Left ventricle myocardium superior (tissue), 1 donor: ENCODE measurements at places on chromosomes 16 and 17. TPM values are rescaled to one million over a fixed set of nuclear protein-coding genes. Genes with fewer than 3 reads are reported as not detected.

DNA sequence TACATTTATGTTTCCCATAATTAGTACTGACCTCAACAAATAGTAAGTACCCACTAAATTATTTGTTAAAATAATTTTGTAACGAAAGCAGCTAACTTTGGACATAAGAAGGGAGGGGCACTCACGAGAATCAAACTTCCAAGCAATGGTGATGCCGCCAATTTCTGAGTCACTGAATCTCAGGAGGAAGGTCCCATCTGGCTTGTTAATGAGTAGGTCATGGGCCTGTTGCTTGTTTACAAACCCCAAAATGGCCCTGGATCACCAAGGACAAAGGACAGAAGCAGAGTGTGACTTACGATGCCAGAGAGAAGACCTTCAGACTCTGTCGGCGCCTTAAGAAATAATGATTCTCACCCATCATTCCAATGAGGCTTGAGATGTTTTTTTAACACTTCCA is 15.8 kb upstream of the GHDC start:
- DNase-seq: no peak

GRCh38 chr16:24626256-24626655 is 86.9 kb downstream of the RBBP6 start:
- no peak for DNase-seq

GRCh38 chr16:74094962-74095361 is 201.7 kb upstream of the PSMD7 start:
- no peak for DNase-seq

- peak; percentile 49 for DNase-seq
These were observed 80.8 kb upstream of the CCL1 start for GRCh38 chr17:34443619-34444469.

GRCh38 chr16:12458591-12459358 is 344.9 kb downstream of the CPPED1 start:
- DNase-seq: peak; percentile 57

DNA sequence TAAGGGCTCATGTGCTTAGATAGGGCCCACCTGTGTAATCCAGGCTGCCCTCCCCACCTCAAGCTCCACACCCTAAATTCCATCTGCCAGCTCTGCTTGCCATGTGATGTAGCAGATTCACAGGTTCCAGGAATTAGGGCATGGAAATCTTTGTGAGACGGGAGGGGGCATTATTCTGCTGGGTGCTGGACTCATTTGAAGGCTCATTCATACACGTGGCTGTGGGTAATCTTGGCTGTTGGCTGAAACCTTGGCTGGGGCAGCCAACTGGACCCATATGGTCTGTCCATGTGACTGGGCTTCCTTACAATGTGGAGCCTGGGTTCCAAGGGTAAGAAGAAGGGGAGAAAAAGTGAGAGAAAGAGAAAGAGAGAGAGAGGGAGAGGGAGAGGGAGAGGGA is 115.1 kb downstream of the CYLD start:
- no peak for DNase-seq

DNA sequence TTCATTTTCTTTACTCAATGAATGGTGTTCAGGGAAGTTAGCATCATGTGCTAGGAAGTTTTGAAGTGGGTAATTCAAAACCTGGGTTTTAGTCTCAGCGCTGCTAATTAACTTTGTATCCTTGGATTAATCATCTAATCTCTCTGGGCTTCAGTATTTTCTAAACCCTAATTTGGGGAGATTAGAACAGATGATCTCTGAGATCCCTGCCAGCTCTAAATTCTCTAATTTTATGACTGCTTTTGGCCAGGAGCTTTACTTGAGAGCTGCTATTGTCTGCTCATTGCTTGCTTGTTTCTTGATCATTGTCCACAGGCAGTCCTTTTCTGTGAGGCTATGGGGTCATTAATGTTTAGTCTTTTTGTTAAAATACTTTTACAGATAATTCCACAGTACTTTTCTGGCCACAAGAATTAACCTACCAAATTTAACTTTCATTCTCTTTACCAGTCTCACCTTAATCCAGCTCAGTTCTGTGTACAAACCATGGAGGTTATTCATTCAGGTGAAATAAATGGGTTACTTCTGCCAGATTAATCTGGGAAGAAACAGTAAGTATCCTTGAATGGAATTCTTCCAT is 28.4 kb upstream of the VWA3A start:
- DNase-seq: no peak

DNA sequence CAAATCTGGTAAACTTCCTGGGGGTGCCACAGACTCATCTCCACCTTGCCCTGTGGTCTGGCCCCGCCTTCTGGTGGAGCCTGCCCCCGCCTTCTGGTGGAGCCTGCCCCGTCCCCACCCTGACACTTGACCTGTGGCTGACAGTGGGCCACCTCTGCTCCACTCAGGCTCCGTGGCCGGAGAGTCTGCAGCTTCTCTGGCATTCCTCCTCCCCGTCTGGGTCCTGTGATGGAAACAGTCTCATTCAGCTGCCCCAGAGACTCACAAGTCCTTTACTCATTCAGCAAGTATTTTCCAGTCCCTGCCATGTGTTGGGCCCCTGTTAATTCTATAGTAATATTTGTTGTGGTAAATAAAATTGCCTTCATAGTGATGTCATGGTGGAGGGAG is 21.0 kb upstream of the G6PC1 start:
- no peak for DNase-seq

- DNase-seq: no peak
These were observed 120.2 kb upstream of the SALL1 start for GRCh38 chr16:51271156-51271701.

DNA sequence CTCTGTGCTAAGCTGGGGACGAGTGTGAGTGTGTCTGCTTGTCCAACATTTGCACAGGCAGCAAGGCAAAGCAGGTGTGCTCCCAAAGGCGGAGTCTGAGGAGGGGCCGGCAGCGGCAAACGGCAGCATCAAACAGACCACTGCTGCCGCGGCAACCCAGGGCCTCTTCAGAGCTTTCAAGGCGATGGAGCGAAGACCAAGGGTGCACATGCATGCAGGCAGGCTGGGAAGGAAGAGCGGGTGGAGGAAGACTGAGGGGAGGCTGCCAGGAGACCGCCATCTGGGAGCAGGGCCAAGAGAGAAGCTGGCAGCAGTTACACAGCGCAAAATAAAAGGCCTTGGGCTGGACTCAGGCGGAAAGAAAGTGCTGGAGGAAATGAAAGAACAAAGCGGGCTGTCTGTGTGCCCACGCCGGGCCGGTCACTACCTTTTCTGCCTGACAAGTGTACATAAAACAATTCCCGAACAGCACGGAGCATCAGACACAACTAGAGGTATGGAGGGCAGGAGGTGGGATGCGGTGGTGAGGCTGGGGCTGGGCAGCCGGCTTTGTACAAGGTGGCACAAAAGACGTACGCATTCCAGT is 8.5 kb downstream of the TIMM22 start:
- DNase-seq: peak; percentile 79

DNA sequence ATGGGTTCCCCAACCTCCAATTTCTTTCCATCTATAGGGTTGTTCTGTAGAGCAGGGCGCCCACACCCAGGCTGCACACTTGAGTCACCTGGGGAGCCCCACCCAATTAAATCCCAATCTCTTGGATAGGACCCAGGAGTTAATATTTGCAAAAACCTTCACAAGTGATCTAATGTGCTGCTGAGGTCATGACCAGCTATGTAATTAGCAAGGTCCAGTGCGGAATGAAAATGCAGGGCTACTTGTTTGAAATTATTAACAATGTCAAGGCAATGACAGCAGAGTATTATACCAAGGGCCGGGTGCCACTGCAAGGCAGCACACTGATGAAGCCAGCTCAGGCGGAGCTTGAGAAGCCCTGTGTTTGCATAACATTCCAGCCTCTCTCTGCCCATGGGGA is 302.7 kb downstream of the MAF start:
- no peak for DNase-seq

GRCh38 chr17:14061666-14062560 is 7.4 kb upstream of the COX10 start:
- no peak for DNase-seq

DNA sequence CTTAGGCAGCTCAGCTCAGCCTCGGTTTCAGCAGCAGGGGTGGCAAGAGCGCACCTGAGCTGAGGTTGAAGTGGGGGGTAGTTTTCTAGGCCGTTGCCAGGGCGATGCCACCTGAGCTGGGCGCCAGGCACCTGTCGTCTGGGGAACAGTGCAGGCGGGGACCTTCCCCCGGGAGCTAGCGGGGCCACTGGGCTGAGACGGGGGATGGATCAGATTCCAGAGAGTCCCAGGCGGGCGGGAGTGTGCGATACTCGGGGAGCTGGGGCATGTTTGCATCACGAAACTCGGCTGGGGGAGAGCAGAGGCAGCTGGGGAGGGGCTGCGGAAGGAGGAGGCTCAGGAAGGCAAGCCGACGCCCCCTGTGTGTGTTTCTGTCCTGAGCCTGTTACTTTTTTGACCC is 477 bp upstream of the CLDN9 start:
- no peak for DNase-seq

DNA sequence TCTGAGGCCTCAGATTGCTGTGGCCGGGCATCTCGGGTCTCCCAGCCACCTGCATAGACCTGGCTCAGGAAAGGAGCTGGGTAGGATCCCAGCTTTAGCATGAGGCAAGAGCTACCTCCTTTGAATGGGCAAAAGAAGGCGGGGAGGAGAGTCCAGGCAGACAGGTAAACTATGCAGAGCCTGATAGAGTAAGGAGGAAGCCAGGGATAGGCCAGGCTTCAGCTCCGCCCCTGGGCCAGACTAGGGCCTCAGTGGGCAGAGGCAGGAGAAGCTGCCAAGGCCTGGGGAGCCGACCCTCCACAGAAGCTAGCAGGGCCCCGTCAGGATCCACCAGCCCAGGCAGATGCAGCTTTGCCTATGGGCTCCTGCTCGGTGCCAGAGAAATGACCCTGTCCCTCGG is 22.6 kb upstream of the UBE2G1 start:
- no peak for DNase-seq

DNA sequence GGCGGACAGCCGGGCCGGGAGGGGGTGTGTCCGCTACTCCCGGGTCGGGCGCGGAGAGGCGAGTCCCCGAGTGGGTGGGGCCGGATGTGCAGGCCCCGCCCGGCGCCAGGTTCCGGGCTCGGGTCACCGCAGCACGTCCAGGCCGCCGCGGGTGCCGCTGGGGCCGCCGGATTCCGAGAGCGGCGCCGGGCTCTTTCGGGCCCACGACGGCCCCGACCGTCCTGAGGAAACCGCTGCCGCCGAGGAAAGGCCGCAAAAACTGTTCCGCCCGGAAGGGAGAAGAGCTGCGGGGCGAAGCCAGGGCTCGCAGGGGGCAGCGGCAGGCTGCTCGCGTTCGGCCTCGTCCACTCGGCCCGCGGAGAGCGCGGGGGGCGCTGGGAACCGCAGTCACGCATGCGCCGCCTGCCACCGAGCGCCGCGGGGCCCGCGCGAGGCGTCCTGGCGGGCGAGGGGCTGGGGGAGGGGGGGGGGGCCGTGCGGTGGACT is at the start of gene ZKSCAN2:
TSS of gene ZKSCAN2 (minus strand) at position 376 of the 486 bp plus-strand sequence. CDS start 718 bp downstream, outside the sequence.
- peak; percentile 95 for DNase-seq

- DNase-seq: no peak
These were observed 3.3 kb downstream of the CLDN7 start for GRCh38 chr17:7258731-7259554.

DNA sequence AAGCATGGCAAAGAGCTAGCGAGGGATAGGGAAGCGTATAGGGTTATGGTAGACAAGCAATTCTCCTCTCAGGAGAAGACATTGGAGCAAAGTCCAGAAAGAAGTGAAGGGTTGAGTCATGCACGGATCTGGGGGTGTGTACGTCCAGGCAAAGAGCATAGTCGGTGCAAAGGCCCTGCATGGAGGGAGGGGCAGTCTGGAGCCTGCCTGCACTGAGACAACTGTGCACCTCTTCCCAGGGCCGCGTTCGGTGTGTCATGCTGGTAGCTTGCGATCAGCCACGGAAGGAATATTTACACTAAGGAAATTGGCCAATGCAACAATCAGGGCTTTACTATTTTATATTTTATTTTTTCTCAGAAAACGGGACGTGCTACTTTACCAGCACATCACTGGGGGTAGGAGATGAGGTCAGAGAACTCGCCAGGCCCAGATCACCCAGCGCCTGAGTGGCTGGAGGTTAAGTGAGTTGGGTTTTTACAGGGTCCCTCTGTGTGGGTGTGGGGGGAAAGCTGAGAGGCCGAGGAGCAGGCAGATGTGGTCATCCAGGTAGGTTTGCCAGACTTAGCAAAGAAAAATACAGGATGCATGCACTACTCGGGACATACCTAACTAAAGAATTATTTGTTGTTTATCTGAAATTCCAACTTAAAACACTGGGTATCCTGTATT is 6.7 kb upstream of the B9D1 start:
- DNase-seq: no peak

DNA sequence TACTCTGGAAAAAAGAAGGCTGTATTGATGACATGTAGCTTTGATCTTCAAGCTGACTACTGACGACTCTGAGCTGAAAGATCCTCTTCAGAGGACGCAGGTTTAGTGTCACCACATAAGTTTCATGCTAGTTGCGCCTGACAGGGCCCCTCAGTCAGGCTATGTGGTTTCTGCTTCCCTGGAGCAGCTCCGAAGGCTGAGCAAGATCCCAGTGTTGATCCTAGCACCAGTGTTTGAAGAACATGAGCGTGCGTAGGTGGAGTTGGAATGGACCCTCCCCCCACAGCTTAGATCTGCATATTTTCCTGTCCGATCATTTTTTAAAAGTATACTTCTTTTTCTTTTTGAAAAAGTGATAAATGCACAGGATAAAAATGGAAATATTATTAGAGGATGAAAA is 17.3 kb downstream of the BANP start:
- DNase-seq: no peak

- DNase-seq: no peak
These were observed 281.6 kb downstream of the RBFOX1 start for GRCh38 chr16:7614021-7614795.

DNA sequence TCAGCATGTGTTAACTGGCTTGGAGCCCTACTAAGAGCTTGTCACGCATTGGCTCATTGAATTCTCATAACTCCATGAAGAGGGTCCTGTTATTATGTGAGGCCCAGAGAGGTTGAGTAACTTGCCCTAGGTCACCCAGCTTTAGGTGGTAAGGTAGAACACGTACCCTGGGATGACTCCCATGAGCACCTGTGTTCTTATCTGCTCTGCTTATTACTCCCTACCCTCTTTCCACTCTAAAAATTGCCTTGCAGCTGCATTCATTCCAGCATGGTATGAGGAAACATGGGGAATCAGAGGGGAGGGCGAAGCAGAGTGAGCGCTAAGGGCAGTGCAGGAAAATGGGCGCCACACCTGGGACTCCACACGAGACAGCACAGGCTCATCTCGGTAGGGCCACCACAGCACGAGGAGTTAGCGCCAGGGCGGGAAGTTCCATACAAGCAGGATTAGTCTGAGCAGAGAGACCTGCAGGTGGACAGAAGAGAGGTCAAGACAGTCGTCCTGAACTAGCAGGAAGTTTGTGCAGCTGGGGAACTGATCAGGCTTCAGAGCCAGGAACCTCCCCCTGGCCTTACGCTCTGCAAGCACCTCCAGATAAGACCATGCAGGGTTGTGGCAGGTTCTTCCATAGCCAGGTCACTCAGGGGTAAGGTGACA is 10.1 kb downstream of the COPZ2 start:
- no peak for DNase-seq

Gene MIEN1
- total RNA-seq: 49.3 TPM

Gene KIF2B
- total RNA-seq: not detected

Gene DHRS7C
- total RNA-seq: 166 TPM

Gene CRYM
- total RNA-seq: 78.2 TPM

Gene KIF19
- total RNA-seq: 0.30 TPM

Gene USP10
- 74.5 TPM for total RNA-seq

Gene GRAPL
- total RNA-seq: 1.0 TPM

Gene TMEM238L
- not detected for total RNA-seq

Gene KCNH6
- total RNA-seq: not detected

Gene MT1G
- total RNA-seq: not detected

Gene CCDC200
- not detected for total RNA-seq

Gene CRYBA1
- not detected for total RNA-seq
